ENCODE measurements at places on chromosomes 7 and 10.
A peak's percentile ranks its signal among the peaks of the same experiment; 100 is the strongest.

DNA sequence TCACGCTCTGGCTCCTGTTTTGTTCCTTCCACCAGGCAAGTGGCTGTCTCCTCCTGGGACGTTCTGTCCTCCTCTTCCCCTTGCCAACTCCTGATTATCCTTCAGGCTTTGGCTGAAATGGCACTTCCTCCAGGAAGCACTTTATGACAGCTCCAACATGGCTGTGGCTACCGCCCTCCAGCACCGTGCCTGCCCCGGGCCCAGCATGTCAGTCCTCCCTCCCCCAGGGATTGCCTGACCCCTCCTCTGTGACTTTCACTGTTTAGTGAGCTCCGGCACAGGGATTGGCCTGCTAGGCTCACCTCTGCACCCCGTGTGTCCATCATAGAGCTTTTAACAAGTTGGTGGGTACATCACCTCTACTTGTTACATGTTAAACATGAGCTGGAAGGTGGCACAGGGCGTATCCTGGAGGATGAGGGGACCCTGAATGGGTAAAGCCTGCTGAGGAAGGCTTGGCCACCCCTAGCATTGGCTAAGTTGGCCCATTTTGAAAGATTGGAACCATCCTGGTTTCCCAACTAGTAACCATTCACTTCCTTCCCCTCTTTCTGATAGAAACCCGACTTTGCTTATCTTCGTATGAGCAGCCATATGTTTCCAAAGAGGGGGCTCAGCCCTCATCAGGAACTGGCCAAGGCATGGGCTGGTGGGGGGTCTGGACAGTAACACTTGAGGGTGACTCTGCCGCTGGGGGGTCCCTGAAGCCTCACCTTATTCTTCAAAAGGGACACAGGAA, 10.5 kb upstream of the ADAMTS14 start:
- no peak for DNase-seq

GRCh38 chr10:9289811-9290210, 1235.3 kb downstream of the GATA3 start:
- no peak for DNase-seq

GRCh38 chr10:100996678-100997359, 2.8 kb upstream of the LZTS2 start:
- DNase-seq: peak; percentile 29

DNA sequence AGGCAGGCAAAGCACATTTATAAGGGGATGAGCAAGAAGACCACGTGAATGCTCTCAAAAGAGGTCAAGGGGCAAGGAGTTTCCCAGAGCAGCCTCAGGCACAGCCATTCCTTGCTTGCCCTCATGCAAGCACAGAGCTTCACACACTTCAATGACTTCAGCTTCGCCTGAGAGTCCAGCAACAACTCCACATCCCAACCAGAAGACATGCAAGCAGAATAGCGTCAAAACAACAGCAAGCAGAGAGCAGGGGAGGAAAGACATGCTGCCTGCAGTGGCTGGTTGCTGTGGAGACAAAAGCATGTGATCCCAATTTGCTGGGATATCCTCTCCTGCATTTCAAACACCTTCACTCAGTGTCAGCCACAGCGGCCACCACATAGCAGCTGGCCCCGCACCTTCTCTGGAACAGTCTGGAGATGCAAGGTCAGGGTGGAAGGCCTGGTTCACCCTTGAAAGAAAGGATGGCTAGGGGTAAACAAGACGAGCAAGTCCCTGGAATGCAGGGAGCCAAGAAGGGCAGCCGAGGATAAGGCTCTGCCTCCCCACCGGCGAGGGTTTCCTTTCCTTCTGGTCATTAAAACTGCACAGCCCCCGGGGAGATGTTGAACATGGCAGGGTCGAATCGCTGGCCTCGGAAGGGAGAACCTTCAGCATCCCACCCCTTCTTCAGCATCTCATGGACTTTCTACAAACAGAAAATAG, 60.2 kb upstream of the CAMK2B start:
- no peak for DNase-seq

DNA sequence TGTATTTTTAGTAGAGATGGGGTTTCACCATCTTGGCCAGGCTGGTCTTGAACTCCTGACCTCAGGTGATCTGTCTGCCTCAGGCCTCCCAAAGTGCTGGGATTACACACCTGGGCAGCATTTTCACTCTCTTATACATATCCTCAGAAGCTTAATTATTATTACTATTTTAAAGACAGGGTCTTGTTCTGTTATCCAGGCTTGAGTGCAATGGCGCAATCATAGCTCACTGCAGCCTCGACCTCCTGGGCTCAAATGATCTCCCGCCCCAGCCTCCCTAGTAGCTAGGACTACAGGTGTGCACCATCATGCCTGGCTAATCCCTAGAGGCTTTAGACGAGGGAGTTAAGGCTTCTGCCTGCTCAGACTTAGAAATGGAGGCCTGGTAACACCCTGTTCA, 26.3 kb downstream of the UNC5B start:
- DNase-seq: no peak

- peak; percentile 74 for DNase-seq
These were observed 8.4 kb downstream of the GOLGA7B start for GRCh38 chr10:97858001-97858439.

- no peak for DNase-seq
These were observed 63.8 kb downstream of the FAM241B start for GRCh38 chr10:69693886-69694285.

DNA sequence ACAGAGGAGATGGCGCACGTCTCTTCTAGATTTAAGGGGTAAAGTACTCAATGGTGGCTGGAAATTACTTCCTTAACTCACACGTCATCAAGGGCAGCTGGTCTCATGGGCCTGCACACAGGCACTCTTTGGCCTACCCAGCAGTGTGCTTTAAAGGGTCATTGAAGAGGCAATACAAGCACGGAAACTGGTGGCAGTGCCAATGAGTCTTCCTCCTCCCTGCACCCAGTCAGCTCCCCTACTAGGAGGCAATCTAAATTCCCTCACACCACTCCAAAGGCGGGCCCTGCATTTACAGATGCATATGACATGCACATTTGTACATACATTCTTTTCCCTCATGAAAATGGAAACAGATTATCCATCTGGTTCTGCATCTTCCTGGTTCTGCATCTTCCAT, 47.4 kb downstream of the PPIF start:
- no peak for DNase-seq

DNA sequence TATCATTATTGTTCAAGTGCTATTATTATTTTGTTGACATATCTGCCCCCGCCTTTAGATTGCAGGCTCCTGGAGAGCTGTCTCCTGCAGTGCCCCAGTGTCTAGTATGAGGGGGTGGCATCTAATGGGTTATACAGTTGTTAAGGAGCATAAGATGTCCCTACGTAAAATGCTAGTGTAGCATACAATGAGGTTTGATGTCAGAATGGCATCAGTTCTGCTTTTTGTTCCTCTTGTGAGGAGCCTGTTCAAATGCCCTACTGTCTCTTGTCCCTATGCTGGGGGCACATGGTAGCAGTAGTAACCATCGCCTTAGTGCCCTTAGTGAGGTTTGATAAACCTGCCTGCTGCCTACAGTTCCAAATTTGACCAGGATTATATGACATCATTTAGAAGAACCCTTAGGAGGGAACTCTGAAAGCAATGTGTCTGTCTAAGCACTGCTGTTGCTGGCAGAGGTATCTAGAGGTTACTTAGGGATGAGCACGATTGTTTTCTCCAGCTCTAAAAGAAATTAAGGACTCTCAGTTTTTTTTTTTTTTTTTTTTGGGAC, 9.7 kb downstream of the CREM start:
- DNase-seq: no peak

- DNase-seq: no peak
These were observed 5.6 kb upstream of the ABLIM1 start for GRCh38 chr10:114663626-114664025.

GRCh38 chr7:11083214-11083568, 109.5 kb downstream of the PHF14 start:
- no peak for DNase-seq
